CD4-positive, alpha-beta T cell treated with Interleukin-4 for 1 hour (primary cell): ENCODE measurements at places on chromosomes 3 and 15.

- DNase-seq = no peak
Observed at GRCh38 chr3:119497820-119498185, 544 bp upstream of the TIMMDC1 start.

GRCh38 chr15:70555713-70556112, 207.6 kb downstream of the UACA start:
- DNase-seq = no peak

GRCh38 chr15:51121631-51122225, 27.0 kb upstream of the TNFAIP8L3 start:
- no peak for DNase-seq

- DNase-seq = no peak
Observed at GRCh38 chr15:101210466-101210865, 41.4 kb downstream of the CHSY1 start.

- DNase-seq = peak; percentile 72
Observed at GRCh38 chr15:63892794-63893441, 59.2 kb upstream of the HERC1 start.

- no peak for DNase-seq
Observed at GRCh38 chr3:98440283-98440682, 22.7 kb upstream of the OR5K1 start.

DNA sequence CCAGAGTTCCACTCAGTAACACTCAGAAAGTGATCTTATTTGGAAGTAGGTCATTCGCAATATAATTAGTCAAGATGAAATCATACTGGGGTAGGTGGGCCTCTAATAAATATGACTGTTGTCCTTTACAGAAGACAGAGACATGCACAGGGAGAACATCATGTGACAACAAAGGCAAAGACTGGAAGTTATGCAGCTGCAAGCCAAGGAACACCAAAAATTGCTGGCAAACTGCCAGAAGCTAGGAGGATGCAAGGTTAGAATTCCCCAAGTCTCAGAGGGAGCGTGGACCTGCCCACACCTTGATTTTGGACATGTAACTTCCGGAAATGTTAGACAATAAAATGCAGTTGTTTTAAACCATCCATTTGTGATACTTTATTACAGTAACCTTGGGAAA, 471.5 kb upstream of the AGTR1 start:
- DNase-seq = no peak

DNA sequence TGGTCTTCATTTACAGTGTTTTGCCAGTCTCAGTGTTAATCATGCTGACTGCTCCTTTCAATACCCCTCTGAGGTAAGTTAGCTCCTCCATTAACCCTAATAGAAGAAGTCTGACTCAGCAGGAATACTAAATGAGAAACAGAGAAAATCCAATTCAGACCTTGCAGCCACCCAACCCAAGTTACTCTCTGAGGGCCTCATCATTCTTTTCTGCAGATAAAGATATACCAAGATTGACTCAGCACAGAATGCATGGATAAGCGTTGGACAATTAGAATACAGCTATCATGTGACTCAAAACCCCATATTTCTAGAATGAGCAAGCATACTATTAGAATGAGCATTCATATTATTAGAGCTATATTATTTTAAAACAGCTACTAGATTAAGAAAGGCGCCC, 389.1 kb upstream of the SGO1 start:
- DNase-seq = no peak

DNA sequence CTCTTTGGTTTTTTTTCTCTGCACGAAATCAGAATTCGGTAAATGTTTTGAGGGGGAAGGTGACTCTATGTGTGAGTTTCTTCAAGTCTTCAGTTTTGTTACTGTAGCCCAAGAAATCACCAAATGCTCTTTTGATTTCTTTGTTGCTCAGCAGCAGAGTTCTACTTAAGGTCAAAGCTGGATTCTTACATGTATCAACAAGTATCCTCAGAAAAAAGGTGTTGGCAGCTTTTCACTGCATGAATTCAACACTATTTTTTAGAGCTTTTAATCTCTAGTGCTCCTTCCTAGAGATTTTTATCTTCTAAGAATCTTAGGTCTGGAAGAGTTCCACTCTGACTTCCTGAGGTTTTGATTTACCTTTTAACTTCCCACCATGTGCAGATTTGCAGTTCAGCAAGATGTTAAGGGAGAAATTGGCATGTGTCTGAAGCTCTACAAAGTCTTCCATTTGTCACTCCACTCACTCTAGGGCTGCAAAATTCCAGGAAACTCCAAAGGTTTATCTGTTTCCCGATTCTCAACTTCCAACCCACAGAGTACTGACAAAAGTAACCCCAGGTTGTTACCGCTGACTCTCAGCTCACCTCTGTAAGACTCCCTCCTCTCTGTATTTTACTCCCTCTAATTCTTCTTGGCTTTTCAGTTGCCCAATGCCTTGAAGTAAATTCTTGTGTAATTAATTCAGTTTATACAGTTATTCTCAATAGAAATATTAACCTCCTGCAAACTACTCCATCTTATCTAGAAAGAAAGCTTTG, 13.3 kb upstream of the CD200 start:
- no peak for DNase-seq

- no peak for DNase-seq
Observed at GRCh38 chr3:181881749-181882148, 170.0 kb downstream of the SOX2 start.

- DNase-seq = peak; percentile 34
Observed at GRCh38 chr15:65077981-65078352, 1.4 kb downstream of the KBTBD13 start.

GRCh38 chr15:61639491-61639890, 410.4 kb upstream of the RORA start:
- DNase-seq = no peak

DNA sequence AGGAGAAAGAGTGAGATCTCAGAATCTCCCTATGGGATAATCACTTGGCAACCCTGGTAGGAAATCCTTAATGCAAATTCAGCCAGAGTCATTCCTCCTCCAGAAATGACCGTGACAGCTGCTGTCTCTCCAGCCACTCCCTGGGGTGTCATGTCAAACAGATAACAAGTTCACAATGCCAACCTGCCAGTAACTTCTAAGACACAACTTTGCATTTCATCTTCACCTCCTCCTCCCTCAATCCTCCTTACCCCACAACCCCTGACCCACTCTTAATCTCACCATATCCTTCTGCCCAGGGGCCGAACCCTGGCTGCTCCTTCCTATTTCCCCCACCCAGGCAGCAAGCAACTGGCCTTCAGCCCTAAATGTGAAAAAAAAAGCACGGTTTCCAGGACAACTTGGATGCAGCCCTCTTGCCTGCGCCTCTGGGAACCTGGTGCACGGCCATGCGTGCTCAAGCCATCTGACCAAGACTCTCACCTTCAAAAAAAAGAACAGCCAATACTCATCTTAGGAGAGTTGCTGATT, 166.0 kb downstream of the NTRK3 start:
- no peak for DNase-seq

- DNase-seq = no peak
Observed at GRCh38 chr3:116034086-116034485, 410.8 kb downstream of the GAP43 start.

- no peak for DNase-seq
Observed at GRCh38 chr3:52004163-52004787, 8.6 kb upstream of the RPL29 start.

DNA sequence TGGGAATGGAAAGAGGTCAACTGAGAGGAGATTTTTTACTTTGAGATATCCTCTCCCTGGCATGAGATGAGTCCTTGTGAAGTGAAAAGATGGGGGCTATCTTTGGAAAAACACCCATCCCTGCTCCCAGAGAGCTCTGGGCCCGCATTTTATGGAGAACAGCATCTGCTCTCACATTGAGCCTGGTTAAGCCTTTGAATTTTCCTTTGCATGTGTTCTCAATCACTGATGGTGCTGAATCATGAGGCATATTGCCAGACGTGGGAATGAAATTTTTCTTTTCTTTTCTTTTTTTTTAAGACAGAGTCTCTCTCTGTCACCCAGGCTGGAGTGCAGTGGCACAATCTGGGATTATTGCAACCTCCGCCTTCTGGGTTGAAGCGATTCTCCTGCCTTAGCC, 24.4 kb downstream of the TMEM45A start:
- no peak for DNase-seq

- no peak for DNase-seq
Observed at GRCh38 chr15:48924528-48925393, 39.0 kb downstream of the SHC4 start.

DNA sequence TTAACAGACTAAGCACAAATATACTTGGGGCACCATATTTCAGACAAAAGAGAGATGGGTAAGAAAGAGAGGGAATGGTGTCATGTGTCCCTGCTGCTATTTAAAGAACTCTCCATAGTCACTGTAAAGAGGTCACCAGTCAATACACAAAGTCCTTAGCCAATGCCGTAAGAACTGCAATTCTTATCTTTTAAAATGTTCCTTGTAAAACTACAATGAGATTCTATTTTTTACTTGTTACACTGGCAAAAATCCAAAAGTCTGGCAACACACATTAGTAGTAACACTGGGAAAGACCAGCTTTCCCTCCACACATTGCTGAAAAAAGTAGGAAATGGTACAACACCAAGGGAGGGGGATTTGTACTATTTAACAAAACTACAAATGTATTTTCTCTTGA, 189.4 kb downstream of the TBC1D5 start:
- DNase-seq = no peak

GRCh38 chr15:66402761-66403284, 16.1 kb downstream of the MAP2K1 start:
- DNase-seq = no peak

DNA sequence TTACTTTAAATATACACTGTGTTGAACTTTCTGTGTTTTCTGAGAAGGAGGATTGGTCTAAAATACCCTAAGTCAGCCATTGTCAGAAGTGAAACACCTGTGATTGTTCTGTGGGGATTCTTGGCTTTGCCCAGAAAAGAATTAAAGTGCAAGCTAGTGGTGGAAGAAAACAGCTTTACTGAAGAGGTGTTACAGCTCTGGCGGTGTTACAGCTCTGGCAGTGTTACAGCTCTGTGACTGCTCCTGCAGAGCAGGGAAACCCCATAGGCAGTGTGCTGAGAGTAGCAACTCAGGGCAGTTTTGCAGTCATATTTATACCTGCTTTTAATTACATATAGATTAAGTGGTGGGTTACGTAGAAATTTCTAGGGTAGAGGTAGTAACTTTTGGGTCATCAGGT, 66.6 kb downstream of the C3orf20 start:
- no peak for DNase-seq

- no peak for DNase-seq
Observed at GRCh38 chr15:91345736-91346135, 245.7 kb downstream of the SV2B start.

- DNase-seq = no peak
Observed at GRCh38 chr15:68431792-68432401, at the start of gene ITGA11. ITGA11 (minus strand) TSS chr15:68432163; CDS start chr15:68432066, 97 bp downstream.

- DNase-seq = no peak
Observed at GRCh38 chr15:35349916-35350315, 196.0 kb downstream of the DPH6 start.

GRCh38 chr3:45562027-45562426, 32.5 kb upstream of the LIMD1 start:
- no peak for DNase-seq

- no peak for DNase-seq
Observed at GRCh38 chr15:75056036-75056435, 32.6 kb downstream of the PPCDC start.

- no peak for DNase-seq
Observed at GRCh38 chr15:81398910-81399551, 25.0 kb upstream of the TMC3 start.

GRCh38 chr15:89157918-89158564, 63.3 kb downstream of the RLBP1 start:
- DNase-seq = no peak

DNA sequence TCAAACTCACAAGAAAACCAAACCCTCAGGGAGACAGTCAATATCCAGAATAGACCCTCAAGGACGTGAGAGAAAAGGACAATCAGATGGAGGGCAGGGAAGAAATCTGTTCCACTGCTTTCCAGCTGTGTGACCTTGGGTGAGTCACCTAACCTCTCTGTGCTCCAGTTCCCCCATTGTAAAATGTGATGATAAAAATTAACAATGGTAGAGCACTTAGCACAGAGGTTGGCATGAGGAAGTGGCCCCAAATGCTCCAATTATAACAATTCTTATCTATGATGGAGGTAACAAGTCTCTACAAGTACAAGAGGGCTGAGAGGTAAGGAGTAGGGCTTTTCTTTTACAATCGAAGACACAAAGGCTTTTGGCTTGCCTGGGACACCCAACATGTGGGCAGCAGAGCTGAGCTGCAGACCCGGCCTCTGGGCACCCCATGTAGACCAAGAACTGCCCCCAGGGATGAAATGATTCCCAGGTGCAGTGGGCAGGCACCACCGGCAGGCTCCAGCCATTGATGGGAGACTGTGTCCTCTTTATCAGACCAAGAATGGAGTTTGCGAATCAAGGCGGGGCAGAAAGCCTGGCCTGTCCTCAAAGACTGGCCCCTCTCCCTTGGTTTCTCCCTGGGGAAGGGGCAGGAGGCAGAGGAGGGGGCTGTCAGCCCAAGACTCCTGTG, 22.0 kb downstream of the WNT7A start:
- DNase-seq = no peak

DNA sequence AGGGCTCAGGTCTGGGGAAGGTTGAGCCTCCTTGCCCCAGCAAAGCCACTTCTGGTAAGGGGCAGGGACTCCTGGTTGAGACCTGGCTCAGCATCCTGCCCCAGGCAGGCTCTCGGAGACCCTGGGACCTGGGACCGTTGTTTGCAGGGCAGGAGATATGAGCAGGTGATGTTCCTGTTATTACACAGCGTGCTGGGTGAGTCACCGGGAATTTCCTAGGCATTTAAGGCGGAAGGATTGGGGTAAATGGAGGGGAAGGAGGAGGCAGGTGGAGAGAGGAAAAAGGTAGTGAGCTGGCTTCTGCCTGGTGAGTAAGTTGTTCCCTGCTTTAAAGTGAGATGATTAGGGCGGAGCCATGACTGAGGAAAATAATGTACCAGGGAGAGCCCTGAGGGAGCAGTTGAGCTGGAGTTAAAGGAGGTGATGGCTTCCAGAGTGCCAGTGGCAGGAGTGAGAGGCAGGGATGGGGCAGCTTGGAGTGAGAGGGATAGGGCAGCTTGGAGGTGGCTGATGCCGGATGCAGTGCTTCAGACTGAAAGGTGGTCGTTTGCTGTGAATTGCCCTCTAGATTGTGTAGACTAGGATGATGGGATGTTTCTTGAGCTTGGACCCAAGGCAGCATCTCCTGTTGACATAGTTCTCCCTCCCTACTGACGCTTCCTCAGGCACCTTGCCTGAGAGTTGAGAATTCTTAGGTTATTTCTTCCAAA, 79.4 kb downstream of the AAGAB start:
- no peak for DNase-seq

GRCh38 chr3:140165781-140166180, 230.8 kb downstream of the CLSTN2 start:
- DNase-seq = no peak

GRCh38 chr3:172137287-172138192, 98.2 kb downstream of the FNDC3B start:
- no peak for DNase-seq
